ENCODE measurements at places on chromosomes 3 and 15. TPM values are rescaled to one million over a fixed set of nuclear protein-coding genes. Genes with fewer than 3 reads are reported as not detected.
A peak's percentile ranks its signal among the peaks of the same experiment; 100 is the strongest.

PLCH1 gene
- 0.27 TPM for total RNA-seq

AADACL2 gene
- not detected for total RNA-seq

CHSY1 gene
- 19.5 TPM for total RNA-seq

FAM43A gene
- 1.6 TPM for total RNA-seq

ZNF774 gene
- 0.95 TPM for total RNA-seq

ATP10A gene
- 13.0 TPM for total RNA-seq

SEMA3B gene
- 0.33 TPM for total RNA-seq

- no peak for DNase-seq
These were observed 84.9 kb downstream of the CGGBP1 start for GRCh38 chr3:87973906-87974305.

DNA sequence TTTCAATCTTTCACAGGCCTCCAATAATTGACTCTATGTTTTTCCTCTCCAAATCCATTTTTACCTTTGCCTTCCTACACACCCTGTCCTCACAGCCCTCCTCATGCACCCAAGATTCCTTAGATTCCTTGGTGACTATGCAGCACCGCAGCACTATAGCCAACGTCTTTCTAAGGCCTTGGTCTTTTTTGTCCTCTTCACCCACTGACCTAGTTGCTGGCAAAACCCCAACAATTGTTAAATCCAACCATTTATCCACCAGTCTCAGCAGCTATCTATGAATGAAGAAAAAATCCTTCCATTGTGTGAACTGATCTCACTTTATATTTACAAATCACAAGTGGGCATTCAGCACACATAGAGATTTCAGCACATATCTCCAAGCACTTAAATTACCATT is 203.9 kb downstream of the VGLL3 start:
- no peak for DNase-seq

DNA sequence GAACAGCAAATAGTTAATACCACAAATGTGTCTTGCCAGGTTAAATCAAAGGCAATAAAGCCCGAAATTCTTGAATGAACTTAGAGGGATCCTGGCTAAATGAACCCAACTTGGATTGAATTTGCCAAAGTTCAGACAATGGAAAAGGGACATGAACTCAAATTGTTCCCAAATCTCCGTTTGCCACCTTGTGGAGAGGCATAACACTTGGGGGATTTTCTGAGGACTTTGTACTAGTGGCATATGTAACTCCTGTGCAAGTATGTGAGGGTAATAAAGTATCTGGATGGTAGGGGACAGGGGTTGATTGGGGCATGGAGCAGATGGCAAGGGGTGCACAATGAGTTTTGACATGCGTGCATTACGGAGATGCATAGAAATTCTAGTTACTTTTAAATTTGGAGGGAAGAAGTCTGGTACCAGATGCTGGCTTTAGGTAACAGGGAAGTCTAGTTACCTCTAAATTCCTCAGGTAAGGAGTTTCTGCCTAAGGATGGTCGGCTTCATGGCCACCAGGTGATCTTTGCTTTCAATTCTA is 1.2 kb upstream of the TCAIM start:
- DNase-seq: no peak

GRCh38 chr3:112355307-112355687 is 22.3 kb downstream of the CD200 start:
- DNase-seq: no peak

- no peak for DNase-seq
These were observed 182.8 kb upstream of the TOPAZ1 start for GRCh38 chr3:44058868-44059203.

GRCh38 chr3:154779571-154779970 is 300.5 kb upstream of the MME start:
- no peak for DNase-seq

DNA sequence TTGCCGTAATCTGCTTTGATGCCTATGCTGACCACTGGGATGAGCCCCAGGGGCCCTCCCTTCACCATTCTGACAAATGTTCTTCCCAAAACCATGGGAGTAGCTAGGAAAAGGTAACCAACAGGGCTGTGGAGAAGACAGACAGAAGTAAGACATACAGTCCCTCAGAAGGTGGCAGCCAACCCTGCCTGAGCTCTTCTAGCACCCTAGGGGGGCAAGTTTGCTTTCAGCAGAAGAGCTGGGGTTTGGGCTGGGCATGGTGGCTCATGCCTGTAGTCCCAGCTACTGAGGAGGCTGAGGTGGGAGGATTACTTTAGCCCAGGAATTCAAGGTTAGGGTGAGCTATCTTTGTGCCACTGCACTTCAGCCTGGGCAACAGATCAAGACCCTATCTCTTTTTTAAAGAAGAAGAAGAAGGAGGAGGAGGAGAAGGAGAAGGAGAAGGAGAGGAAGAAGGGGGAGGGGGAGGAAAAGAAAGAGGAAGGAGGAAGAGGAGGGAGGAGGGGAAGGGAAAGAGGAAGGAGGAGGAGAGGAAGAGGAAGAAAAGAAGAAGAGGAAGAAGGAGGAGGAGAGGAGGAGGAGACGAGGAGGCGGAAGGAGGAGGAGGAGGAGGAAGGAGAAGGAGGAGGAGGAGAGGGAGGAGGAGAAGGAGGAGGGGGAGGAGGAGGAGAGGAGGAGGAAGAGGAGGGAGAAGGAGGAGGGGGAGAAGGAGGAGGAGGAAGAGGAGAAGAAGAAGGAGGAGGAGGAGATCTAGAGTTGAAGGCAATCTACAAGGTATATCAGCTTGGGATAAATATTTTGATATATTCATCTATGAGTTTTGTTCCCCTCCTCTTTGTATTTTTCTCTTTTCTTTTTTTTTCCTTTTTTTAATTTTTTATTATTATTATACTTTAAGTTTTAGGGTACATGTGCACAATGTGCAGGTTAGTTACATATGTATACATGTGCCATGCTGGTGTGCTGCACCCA is 44.9 kb upstream of the ABHD2 start:
- no peak for DNase-seq

DNA sequence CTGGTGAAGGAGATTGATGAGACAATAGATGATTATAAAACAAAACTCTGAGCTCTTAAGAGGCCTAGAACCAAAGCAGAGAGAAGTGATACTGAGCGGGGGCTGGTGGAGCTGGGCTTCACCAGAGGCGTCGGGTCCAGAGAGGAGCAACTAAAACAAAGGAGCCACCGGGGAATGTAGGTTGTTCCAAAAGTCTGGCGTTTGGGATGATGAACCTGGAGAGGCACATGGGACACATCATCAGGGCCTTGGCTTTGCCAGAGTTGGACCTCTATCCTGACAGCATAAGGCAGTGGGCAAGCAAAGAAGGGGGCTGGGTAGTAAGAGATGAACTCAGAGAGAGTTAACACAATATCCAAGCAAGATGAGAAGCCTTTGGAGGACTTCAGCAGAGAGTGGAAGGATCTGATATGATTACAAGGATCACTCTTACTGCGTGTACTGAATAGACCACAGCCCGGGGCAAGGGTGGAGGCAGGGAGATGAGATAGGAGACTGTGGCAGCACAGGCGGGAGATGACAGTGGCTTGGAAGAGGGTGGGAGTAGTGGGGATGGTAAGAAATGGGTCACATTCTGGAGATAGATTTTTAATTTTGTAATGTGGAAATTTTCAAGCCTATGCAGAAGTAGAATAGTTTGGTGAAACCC is 36.0 kb upstream of the RASA2 start:
- no peak for DNase-seq

DNA sequence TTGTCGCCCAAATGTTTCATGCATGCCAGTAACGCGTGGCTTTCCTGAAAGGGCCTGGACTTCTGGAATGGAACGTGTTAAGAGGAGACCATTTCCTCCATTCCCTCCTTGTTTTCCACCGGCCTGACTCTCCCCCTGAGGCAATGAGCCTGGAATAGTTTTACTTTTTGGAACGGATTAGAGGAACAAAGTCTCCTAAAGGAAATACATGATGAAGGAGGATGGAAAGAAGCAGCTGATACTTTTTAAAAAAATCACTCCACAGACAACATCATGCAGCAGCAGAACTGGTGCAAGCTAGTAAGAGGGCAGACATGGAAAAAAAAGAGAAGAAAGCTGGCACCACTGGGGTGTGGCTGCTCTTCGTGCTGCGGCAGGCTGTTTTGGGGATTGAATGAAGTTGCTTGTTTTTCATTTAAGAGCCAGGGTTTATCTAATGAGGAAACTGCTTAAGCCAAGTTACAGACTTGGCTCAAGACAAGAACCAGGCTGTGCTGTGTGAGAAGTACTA is 3.6 kb upstream of the KBTBD12 start:
- DNase-seq: no peak

DNA sequence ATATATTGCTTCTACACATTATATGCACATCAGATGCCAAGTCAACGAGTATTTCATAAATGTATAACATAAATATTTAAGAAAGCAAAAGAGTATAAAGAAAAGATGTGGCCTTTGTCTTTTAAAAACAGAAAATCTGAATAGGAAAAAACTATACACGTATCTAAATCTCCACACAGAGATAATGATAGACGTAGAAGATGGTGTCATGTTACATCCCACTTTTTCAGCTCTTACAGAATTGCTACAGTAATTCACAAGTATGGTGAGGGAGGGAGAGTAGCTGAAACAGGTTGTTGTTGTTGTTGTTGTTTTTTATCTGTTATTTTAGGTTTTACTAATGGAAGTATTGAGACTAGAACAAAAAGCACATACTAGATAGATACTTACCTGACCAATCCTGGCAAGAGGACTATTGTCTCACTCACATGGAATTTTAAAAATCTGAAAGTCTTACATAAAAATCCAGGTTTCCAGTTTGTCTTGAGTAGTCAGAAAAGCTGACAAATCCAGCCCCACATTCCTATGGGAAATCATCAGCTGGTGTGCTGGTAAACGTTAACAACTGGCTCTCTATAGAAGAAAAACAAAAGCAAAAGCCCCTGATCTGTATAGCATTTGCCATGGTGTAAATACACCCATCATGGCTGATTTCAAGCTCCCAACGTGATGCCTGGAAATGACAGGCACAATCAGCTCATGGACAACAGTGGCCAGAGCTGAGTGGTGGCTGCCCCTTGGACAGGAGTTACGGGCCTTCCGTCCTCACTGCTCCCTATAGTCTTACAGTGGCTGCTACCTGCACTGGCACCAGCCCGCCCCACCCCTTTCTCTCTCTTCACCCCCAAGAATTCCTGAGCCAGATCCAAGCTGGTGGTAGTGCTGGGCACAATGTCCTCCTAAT is 47.4 kb upstream of the VGLL4 start:
- DNase-seq: no peak

DNA sequence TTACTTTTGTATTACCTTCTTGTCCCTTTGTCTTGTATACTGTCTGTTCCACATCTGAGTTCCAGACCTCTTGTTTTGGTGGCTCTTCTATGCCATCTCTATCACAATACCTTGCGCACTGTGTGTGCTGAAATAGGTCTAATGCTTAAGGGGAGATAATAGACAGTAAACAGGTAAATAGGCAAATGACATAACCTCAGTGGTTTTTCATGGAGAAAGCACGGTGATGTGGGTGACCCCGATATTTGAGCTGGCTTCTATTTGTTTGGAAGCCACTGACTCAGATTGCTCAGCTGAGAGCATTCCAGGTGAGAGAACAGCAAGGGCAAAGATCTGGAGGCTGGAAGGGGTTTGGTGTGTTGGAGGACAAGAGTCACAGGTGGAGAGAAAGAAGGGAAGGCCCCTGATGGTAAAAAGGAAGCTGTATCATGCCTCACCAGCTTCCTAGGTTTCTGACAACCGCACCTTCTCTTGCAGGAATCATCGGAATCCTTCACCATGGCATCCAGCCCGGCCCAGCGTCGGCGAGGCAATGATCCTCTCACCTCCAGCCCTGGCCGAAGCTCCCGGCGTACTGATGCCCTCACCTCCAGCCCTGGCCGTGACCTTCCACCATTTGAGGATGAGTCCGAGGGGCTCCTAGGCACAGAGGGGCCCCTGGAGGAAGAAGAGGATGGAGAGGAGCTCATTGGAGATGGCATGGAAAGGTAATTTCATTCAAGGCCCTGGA is 795 bp downstream of the MCM2 start:
- DNase-seq: no peak

DNA sequence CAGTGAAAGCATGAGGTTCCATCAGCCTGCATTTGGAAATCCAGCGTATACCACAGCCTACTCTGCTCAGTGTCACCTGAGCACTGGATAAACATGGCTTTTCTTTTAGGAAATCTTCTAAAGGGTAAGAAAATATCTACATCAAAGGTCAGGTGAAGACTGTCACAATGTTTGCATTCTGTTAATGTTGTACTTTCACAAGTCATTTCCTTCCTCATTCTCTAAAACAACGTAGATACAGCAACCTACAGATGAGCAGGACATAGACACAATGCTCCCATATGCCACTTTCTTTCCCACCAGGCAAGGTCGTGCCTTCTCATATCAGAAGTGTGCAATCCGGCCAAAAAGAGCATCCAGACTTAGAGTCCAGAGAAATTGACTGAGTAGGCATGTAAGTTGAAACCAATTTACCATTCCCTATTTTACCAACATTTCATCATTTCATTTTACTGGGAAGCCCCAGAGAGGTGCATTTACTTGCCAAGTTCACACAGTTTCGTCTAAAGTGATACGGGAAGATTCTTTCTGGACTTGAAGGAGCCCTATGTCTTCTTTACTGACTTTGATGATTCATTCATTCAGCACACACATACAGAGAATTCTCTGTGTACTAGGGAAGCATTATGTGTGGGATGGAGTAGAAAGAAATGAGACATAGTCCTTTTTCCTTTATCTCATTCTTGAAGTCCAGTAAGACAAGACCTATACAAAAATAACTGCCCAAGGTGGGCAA is 30.6 kb upstream of the LPP start:
- DNase-seq: no peak

DNA sequence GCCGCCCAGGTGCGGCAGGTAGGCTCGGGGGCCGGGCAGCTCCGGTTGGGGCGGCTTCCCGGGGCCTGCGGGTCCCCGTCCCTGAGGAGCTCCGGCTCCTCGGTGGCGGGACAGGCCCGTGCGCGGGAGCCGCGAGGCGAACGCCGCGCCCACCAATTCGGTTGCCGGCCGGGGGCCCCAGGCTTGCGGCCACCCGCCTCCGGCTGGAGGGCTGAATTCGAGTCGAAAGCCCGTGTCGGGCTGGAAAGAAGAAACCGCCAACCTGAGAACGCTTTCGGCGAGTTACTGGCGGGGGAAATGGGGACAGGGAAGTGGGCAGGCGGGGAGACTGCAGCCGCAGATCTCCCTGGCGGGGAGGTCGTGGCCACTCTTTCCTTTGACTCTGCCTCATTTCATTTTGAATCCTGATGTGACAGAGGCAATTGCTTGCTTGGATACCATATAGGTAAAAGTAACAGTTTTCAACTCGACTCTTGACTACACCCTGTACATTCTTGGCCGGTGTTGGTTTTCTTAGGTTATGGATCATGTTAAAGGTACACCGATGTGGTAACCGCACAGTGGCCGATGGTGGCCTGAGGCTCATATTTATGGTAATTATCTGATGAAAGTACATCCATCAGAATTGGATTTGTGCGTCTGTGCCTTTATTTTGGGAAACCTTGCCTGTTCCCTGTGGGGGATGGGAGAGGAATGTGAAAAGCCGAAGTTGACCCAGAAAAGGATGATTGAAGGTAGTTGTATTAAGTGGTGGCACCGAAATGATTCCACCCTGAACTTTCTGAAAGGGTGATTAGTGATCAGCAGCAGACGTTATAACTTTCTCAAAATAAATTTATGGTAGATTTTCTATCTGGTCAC is 1.7 kb downstream of the B3GNT5 start:
- DNase-seq: peak; percentile 30

- DNase-seq: no peak
These were observed 40.3 kb upstream of the ESYT3 start for GRCh38 chr3:138394156-138394555.

All from activated naive CD4-positive, alpha-beta T cell treated with anti-CD3 and anti-CD28 coated beads for 36 hours (primary cell).